ENCODE measurements at places on chromosomes 13 and 19.

DNA sequence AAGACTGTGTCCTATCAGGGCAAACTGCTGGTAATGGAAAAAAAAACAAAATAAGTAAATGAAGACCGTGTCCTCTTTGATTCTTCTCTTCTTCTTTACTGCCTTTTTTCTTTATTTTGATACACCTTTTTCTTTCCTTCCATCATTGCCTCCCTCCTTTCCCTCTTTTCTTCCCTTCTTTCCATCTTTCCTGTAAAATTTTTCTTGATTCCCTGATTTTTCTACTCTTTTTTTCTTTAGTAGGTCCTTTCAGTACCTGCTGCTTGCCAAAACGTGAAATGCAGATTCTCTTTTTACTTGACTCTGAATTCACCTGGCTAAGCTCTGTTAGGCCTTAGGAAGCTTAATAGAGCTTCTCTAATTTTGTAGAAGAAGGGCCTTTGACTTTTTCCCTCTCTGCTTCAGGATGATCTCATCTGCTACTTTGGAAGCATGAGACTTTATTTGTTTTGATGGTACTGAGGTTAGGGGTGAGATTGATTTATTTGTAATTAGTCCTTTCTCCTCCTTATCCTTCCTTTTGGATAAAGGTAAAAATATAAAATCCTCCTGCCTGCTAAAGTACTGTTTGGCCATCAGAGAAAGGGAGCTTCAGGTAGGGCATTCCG, 19.2 kb downstream of the LSM14A start:
- DNase-seq = no peak

DNA sequence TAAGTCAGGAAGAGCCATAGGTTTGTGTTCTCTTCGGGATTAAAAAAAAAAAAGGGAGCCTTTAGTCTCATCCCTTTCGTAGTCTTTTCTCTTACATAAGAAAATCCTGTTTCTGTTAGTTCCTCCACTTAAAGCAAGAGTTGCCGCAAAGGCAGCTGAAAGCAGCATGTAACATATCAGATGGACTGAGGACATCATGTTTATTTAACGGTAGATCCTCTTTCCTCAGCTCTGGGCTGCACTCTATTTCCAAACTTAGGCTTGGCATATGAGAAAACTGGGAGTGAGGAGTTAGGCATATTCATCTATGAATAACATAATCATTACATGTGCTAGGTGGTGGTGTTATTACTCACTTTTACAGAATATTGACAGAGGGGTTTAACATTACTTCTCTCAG, 391.2 kb downstream of the KLF12 start:
- no peak for DNase-seq

GRCh38 chr19:56917998-56918397, 77.5 kb upstream of the PEG3 start:
- DNase-seq = no peak

GRCh38 chr13:43389573-43389972, 366.2 kb downstream of the DNAJC15 start:
- no peak for DNase-seq

DNA sequence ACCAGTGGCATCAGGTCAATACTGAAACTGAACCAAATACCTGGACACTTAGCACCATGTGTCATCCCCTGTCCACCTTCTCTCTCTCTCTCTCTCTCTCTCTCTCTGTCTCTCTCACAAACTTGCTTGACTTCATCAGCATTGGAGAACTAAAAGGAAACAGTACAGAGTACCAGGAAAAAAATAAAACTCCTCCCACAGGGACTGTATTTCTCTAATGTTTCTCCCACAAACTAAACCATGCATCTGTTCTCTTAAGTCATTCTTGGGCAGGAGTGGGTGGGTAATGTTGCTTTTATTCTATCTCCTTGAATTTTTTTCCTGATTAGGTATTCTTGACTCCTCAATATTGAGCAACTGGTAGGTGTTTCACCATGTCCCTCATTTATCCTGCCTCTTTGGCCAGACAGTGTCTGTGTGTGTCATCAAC, 112.9 kb upstream of the CACNA1A start:
- no peak for DNase-seq

- no peak for DNase-seq
Observed at GRCh38 chr13:28613562-28613961, 45.4 kb upstream of the POMP start.

GRCh38 chr19:37955986-37956385, 49.0 kb downstream of the SIPA1L3 start:
- DNase-seq = no peak
